A172 (cell line): ENCODE measurements at places on chromosomes 13 and 19.
A peak's percentile ranks its signal among the peaks of the same experiment; 100 is the strongest.

GRCh38 chr13:28089065-28089464 is 11.3 kb downstream of the FLT3 start:
- no peak for DNase-seq

- peak; percentile 6 for DNase-seq
Observed at GRCh38 chr13:29749401-29750182, 100.8 kb downstream of the UBL3 start.

DNA sequence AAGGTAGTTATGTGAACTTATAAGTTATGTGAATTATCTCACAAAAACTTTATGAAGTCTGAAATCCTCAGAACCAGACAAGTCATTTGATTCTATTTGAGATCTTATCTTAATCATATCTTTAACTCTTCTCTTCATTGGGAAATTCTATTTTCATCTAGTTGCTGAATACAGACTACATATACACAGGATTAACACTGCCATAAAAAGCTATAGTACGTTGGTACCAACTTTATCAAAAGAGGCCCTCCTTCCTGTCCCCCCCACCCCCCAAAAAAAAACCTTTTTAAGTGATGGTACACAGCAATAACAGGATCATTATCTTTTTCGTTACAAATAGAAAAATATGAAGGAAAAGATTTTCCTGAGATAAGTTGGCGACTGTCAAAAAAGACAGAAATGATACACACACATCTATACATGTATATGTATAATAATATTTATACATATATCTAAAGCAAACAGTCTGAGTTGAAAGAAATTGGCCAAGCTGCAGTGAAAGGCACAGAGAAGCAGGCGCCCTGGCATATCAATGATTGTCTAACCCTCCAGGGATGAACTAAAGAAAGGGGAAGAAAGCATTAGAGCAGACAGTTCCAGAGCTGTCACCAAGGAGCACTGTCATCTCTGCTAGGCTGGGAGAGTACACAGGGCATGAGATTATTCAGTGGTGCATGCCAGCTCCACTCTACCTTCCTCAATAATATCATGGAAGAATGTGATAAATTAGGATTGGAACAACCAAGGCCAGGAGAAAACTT is 116.7 kb downstream of the KLF12 start:
- DNase-seq = no peak

DNA sequence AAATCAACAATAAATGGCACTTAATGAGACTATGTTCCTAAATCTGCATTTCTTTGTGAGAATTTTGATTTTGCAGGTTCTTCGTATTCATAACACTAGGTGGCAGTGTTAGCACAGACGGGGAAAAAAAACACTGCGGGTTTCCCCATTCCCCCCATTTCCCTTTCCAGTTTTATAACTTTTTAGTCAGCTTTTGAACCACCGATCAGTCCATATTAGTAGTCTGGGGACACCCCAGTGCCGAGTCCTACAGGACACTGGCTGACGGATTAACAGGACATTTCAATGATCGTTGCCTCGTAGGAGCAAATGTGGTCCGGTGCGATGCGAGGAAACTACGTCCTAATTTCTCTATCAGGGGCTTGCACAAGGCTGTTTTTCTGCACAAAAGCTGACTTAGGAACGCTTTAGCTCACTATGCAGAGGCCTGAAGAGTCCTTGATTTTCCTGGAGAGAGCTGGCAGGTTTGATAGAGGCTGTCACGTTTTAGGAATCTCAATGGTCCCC is 234.3 kb downstream of the LMO7 start:
- DNase-seq = no peak

- no peak for DNase-seq
Observed at GRCh38 chr19:31402529-31403316, 53.5 kb upstream of the TSHZ3 start.

DNA sequence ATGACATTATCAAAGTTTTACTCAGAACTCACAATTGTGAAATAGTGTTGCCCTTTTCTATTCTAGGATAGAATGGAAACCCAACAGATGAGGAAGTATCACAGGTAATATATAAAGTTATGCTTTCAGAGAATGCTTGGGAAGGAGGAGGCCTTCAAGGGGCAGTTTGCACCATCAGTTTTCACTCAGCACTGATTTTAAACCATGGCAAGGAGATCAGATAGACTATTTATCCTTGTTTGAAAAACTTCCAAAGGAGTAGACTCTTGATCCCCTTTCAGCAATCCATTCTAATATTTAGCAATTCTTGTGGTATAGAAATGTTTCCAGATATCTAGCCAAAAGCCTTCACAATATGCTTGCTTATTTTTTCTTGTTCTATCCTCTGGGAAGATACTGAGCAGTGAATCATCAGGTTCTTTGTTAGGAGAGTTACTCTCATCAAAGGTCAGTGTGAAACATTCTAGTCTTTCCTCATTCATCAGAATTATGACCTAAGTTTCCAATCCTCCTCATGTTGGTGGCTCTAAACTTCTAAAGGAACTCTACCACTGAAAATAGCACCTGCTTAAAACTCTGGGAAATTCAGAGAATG is 3.8 kb downstream of the GPC6 start:
- DNase-seq = peak; percentile 23

DNA sequence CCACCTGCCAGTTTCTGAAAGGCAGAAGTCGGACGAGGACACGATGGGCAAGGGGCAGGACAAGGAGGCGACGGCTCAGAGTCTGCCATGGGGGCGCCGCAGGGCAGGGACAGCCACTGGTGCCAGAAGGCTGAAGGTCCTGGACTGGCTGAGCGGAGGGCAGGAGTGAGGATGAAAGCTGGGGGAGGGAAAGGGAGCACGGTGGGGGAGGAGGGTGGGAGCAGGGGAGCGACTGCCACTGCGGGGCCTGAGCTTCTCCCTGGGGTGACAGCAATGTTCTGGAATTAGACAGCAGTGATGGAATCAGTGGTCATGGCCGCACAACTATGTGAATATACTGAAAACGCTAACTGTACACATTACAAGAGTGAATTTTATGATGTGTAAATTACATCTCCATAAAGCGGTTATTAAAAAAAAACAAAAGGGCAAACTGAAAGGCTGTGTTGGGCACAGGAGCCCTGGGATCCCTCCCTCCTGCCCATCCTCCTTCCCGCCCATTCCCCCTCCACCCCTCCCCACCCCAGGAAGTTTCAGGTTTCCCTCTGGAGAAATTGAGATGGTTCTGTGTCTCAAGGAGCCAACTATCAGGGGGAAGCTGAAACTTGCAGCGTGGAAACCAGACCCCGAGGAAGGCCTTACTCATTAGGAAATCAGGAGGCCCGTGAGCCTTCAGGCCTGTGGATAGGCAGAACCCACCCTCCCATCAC is 15.9 kb downstream of the MLLT1 start:
- DNase-seq = no peak

- no peak for DNase-seq
Observed at GRCh38 chr13:39597838-39598237, 5.2 kb downstream of the LHFPL6 start.

DNA sequence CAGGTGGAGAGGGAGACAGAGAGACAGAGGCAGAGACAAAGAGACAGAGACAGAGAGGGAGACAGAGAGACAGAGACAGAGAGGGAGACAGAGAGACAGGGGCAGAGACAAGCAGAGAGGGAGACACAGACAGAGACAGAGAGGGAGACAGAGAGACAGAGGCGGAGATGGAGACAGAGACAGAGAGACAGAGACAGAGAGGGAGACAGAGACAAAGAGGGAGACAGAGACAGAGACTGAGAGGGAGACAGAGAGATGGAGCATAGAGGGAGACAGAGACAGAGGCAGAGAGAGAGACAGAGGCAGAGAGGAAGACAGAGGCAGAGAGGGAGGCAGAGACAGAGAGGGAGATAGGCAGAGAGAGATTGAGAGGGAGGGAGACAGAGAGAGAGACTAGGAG is 29.3 kb downstream of the SBNO2 start:
- DNase-seq = no peak

GRCh38 chr13:112454648-112455334 is 78.6 kb downstream of the SPACA7 start:
- DNase-seq = no peak

GRCh38 chr19:5718579-5719273 is 1.2 kb downstream of the LONP1 start:
- peak; percentile 74 for DNase-seq

DNA sequence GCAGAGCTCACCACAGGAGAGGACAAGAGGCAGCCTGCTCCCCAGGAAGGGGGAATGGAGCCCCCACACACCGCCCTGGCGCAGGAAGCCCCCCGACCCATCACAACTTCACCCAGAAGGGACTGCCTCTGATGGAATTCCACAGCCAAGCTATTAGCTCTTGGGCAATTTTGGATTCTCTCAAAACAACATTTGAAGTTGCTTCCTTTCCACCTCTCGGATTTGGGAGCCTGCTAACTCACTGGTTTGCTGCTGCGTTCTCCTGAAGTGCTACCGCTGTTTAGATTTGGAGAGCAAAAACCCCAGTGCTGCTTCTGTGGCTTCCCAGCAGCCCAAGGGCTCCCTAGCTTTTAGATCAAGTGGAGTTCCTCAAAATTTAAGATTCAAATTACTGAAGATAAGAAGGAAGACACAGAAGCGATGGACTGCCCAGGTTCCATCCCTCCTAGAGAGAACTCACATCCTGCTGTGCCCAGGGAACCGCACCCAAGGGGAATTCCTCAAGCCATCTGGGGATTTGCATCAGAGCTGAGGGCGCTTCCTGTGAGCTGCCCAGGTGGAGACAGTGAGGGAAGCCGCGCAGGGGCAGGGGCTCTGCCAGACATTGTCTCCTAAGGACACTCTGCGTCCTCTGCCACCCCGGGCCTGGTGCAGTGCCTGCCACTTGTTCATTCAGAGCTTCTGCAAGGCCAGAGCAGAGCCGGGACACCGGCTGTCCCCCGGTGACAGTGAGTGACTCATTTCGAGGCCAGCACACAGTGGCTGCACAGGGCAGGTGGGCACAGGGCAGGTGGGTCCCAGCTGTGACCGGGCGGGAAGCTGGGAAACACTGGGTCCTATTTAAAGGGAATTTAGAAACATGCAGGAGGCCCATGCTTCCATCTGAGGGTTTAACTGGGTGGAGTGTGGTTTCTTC is 45.5 kb downstream of the COL4A1 start:
- peak; percentile 80 for DNase-seq

DNA sequence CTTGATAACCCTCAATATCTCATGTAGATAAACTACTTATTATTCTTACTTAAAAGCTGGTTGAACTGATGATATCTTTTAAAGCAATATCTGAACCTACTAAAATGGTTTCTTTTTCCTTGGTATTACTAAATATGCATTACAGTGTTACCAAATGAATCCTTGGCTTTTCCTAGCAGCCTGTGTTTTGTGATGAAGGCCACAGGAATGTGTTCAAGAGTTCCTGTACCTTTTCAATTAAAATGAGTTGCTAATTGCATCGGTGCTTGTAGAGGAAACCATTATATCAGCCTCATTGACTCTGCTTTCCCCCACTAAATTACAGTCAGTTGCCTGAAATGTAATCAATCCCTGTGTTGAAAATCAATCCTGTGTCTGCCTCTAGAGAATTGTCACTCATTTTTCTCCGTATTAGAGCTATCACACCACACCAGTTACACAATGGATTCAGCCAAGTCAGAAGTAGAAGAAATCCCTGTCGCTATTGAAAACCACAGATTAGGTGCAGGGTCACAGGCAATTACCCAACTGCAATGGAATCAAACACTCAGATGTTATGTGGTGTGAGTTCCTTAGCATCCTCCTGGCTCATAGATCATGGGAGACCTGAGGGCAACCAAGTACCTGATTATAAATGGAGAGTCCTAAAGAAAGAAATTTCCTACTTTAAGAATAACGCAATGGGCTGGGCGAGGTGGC is 13.3 kb downstream of the FAM216B start:
- no peak for DNase-seq

- no peak for DNase-seq
Observed at GRCh38 chr19:58010507-58010906, 7.9 kb upstream of the ZNF606 start.
